AG10803 (cell line): ENCODE measurements at places on chromosomes 5 and 9.

DNA sequence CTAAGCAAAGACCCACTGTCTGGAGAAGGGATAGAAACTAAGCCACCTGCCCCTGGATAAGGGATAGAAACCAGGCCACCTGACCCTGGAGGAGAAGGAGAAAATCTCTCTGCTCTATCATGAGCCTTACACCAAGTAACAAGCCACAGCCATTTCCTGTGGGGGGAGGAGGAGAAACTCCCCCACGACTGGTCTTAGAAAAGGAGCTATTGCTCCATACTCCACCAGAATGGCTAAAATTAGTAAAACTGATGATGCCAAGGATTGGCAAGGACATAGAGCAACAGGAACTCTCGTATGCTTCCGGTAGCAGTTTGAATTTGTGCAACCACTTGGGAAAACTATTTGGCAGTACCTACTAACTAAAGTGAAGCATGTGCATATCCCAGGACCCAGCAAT is 70.8 kb downstream of the ACTL7B start:
- peak; percentile 89 for DNase-seq

- DNase-seq = no peak
These were observed 9.4 kb downstream of the RXRA start for GRCh38 chr9:134335486-134336220.

DNA sequence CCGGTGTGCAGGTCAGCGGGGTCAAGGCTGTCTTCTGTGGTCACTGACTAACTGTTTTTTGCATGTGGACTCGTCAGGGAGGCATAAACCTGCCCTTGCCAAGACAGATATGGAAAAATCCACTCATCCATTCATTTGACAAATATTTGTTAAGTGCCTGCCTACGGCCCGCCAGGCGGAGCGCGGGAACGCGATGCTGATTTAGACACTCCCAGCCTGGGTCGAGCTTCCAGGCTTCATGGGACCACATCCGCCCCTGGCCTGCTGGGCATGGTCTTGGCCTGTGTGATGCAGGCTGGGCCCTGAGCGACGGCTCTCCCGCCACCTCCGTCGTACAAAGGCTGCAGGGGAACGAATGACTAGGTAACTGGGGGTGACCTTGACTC is 18.1 kb downstream of the MYMK start:
- DNase-seq = peak; percentile 87

DNA sequence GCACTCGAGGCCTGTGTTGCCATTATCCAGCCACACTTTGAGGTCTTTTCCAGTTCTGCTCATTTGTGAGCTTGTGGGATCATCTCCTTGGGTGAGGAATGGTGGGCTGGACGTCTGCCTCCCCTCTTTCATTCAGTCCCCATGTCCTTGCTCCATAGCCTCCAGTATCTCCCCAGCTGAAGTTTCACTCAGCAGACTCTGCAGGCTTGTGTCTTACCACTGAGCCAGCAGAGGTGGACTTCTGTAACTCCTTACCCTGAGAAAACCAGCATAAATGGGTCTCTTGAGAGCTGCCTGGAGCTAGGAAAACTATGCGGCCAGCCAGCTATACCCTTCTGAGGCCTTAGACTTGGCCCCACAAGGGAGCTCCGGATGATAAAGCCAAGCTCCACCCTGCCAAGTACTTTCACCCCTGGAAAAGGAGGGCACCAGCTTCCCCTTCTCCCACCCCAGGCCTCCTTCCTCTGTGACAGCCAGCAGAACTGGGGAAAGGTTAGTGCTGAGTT is 12.2 kb downstream of the IRF1 start:
- DNase-seq = no peak

DNA sequence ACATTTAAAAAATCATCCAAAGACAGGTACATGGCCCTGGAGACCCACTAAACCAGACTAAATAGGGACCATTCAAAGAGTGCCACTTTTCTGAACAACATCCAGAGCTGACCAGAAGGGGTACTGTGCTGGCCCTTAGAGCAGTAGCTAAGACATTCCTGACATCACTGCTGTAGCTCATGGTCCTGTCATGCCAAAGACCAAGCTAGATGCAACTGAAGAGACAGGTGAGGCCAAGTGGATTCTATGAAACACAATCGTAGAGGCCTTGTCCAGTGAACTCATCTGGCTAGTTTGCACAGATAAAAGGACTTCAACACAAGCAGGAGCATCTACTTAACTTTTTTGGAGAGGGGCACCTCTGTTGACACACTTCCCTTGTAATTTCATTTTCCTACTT is 43.3 kb downstream of the G3BP1 start:
- no peak for DNase-seq

DNA sequence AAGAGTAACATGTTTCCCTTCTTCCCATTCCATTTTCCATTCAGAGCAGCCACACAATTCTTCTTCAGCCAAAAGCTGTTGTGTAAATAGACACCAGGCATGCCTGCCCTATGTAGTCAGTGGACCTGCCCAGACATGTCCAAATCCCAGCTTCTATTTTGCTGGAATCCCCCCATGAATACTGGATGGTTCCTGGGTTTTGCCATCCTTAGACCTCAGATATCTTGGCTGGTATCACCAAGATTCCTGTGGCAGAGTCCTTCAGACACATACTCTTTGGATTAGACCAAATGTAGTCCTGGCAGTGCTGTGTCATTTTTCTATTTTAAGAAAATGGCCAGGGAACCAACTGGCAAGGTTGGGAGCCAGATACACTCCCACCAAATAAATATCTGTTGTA is 10.3 kb downstream of the FST start:
- peak; percentile 100 for DNase-seq

GRCh38 chr9:129626625-129627284 is 792 bp downstream of the NTMT1 start:
- peak; percentile 83 for DNase-seq

DNA sequence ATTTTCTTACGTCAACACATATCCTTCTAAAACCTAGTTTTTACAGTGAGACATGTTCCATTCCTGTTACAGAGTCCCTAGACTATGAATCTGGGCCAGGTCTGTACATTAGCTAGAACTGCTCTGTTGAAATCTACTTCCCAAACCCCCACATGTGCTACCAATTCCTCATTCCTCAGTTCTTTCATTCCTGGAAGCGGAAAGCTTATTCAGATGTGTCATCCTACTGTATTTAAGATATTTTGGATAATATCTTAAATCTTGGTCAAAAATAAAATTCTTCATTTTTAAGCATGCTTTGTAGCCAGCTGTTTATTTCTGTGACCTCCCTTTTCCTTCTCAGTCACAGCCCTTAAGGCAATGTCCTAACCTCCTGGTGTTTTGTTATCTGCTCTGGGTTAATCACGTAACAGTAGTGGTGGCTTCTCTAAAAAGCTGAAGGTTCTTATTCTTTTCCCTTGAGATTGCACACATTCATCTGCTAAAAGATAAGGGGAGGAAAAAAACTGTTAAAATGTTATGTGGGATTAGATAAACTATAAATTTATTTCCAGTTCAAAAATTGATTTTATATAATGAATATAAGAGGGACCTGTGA is 35.6 kb downstream of the GLRX start:
- DNase-seq = peak; percentile 68

GRCh38 chr9:5612185-5612530 is 16.7 kb upstream of the RIC1 start:
- peak; percentile 11 for DNase-seq

GRCh38 chr9:74755355-74755754 is 132.4 kb downstream of the TRPM6 start:
- DNase-seq = no peak

DNA sequence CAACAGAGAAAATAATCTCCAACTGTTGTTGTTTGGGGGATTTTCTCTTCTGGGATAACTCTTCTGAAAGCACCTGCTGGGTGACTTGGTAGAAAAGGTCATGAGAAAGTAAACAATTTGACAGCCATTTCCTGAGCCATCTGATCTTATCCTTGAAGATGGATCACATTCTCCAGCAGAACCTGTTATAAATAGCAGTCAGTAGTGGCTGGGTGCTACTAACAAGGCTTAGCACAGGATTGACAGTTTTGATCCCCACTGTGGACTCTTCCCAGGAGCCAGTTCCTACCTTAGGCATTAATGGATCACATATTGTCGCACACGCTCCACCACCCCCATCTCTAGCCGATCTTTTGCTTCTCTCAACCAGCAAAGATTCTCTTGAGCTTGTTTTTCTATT is 220.2 kb downstream of the PLK2 start:
- no peak for DNase-seq

DNA sequence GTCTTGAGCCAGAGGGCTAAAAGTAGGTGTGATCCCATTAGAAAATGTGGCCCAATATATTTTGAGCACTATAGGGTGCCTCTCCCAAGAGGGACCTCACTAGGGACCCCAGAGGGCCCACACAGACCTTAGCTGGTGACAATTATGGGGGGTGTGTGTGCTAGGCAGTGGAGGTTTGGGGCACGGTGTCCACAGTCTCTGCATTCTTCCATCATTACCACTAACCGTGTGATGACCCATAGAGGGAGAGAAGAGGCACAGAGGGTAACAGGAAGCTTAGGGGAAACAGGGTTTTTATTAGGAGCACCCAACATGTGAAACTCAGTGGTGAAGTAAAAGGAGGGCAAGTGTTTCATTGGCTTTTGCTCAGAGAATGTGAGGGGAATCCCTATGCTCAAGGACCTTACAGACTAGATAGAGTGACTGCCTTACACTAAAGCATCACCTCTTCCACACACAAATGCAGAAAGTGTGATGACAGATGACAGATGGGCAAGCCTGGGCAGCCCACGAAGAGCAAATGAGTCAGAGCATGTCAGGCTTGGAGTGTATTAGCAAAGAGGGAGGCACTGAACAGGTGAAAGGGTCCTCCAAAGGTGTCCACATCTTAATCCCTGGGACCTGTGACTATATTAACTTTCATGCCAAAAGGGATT is 2.5 kb upstream of the ACTL7A start:
- DNase-seq = no peak

DNA sequence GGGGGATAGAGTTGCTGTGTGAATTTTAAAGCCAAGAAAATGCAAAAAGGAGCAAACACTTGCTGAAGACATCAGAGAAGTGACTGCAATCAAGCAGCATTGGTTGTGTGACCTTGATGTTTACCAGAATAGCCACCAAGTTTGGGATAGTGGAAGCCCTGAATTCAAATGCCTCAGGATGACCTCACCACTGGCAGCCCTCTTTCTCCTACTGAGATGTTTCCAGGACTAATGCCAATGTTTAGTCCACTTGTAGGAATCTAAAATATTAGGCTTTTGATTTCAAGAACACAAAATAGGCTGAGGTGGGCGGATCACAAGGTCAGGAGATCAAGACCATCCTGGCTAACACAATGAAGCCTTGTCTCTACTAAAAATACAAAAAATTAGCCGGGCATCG is 112.2 kb upstream of the NUDT12 start:
- DNase-seq = peak; percentile 1

DNA sequence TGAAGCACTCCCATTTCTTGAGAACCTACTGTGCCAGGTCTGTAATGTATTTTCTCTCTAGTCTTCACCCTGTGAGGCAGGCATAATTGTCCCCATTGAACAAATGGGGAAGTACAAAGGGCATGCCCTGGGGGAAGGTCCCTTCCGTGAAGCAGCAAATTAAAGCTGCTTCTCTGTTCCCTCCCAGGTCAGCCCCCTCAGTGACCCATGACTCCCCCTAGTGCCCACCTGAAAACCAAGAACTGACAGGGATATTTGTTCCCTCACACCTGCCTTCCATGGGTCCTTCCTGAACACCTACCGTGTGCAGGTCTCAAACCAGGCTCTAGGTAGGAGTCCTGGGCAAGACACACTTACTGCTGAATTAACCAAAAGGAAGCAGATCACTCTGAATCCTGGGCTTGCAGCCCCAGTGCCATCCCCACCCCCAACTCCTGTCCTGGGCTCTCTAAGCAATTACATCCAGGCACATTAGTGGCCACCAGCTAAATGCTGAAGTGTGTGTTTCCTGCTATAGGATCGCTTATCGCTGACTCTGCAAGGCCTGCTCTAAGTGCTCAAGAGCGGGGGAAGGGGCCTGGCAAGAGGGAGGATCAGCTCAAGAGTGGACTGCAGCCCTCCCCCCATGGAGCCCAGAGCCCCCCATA is 254.8 kb downstream of the CDK5RAP2 start:
- DNase-seq = no peak
